ENCODE measurements at places on chromosomes 3 and 15. TPM values are rescaled to one million over a fixed set of nuclear protein-coding genes. Genes with fewer than 3 reads are reported as not detected.

DNA sequence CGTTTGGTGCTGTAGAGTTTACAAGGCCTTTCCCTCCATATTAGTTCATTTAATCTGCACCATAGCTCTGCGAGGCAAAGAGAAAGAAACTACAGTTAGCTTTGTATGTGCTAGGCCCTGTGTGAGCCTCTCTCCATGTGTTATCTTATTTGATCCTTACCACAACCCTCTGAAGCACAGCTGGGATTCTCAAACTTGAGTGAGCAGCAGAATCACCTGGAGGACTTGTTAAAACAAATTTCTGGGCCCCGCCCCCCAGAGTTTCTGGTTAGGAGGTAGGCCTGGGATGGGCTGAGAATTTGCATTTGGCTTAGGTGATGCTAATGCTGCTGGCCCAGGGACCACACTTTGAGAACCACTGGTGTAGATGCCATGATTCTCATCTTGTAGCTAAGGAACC is 12.3 kb downstream of the CA12 start:
- no peaks in the 10 kb centered on the region for H3K36me3 ChIP-seq
- no peak for DNase-seq
- peak overlapping the region; percentile 67 for H3K27ac ChIP-seq
- no peak overlapping the region for H3K4me3 ChIP-seq

- H3K4me3 ChIP-seq, result no peak overlapping the region
- no peaks in the 10 kb centered on the region for H3K36me3 ChIP-seq
- H3K27ac ChIP-seq, result no peak overlapping the region
- H3K4me1 ChIP-seq, result no peaks in the 10 kb centered on the region
- no peak for DNase-seq
Measured at GRCh38 chr15:68525815-68526214, 53.0 kb upstream of the CORO2B start.

GRCh38 chr3:196419386-196419785 is 12.8 kb downstream of the UBXN7 start:
- DNase-seq, result no peak
- no peaks in the 10 kb centered on the region for H3K27me3 ChIP-seq
- H3K4me1 ChIP-seq, result peaks cover 13% of the 10 kb centered on the region
- no peaks in the 10 kb centered on the region for H3K36me3 ChIP-seq

GRCh38 chr3:25568525-25569078 is 96.1 kb downstream of the TOP2B start:
- no peak for DNase-seq
- no peaks in the 10 kb centered on the region for H3K27me3 ChIP-seq
- H3K4me1 ChIP-seq, result no peaks in the 10 kb centered on the region

- no peaks in the 10 kb centered on the region for H3K4me1 ChIP-seq
- H3K36me3 ChIP-seq, result no peaks in the 10 kb centered on the region
- no peak overlapping the region for H3K4me3 ChIP-seq
- no peak for DNase-seq
Measured at GRCh38 chr3:73292220-73292619, 230.8 kb downstream of the EBLN2 start.

DNA sequence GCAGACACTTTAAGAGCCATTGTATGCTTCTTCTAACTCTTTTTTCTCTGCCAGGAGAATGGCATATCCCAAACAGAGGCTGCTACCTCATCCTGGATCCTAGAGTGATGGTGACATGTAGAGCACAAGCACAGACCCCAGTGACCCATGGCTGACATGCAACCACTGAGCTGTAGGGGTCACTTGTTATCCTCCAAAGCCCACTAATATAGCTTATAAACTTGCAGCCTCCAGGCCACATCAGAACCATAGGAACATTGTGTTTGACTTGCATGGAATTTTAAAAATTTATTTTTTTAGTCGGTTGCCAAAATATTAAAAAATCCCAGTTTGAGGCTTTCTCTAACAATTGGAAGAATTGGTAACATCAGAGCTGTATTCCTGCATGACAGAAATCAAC is 283.0 kb upstream of the WNT5A start:
- no peak for DNase-seq
- no peaks in the 10 kb centered on the region for H3K36me3 ChIP-seq
- no peak overlapping the region for H3K27ac ChIP-seq
- no peaks in the 10 kb centered on the region for H3K4me1 ChIP-seq
- no peaks in the 10 kb centered on the region for H3K27me3 ChIP-seq

Gene NECTIN3
- total RNA-seq, result 28.1 TPM

Gene RASA2
- total RNA-seq, result 70.3 TPM
